ENCODE measurements at places on chromosomes 3 and 15. TPM values are rescaled to one million over a fixed set of nuclear protein-coding genes. Genes with fewer than 3 reads are reported as not detected.

Gene STAC
- total RNA-seq = 17.2 TPM

Gene LACTB
- 36.9 TPM for total RNA-seq

Gene FETUB
- total RNA-seq = not detected

Gene DCP1A
- 29.3 TPM for total RNA-seq

Gene NR2E3
- 0.26 TPM for total RNA-seq

Gene C3orf22
- not detected for total RNA-seq

Gene ZCWPW2
- 2.1 TPM for total RNA-seq

Gene GALNT15
- total RNA-seq = 9.7 TPM

Gene FBXO40
- total RNA-seq = 0.03 TPM

DNA sequence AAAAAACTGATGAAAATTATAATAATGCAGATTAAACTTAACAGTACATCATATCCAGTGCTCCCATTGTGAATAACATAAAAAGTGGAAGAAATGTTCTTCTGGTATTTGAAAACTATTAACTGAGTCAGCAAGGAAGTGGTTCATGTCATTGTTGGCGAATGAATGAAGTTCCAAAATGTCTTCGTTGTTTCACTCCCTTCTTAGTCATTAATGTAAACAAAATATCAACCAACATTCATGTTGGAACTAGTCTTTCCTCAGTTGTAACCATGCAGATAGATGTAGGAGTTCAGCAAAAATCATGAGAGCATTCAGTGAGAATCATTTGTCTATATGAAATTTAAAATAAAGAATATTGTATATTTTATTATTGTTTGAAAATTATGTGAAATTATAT, 44.1 kb upstream of the ICE2 start:
- no peak overlapping the region for H3K4me3 ChIP-seq
- H3K36me3 ChIP-seq = no peaks in the 10 kb centered on the region
- peaks cover 13% of the 10 kb centered on the region for H3K4me1 ChIP-seq
- H3K27me3 ChIP-seq = no peaks in the 10 kb centered on the region
- DNase-seq = no peak
- no peak overlapping the region for H3K27ac ChIP-seq

GRCh38 chr3:151684094-151684493, 49.6 kb upstream of the AADACL2 start:
- no peaks in the 10 kb centered on the region for H3K27me3 ChIP-seq
- no peak for DNase-seq
- no peaks in the 10 kb centered on the region for H3K36me3 ChIP-seq
- H3K27ac ChIP-seq = no peak overlapping the region

- H3K4me1 ChIP-seq = no peaks in the 10 kb centered on the region
- no peaks in the 10 kb centered on the region for H3K36me3 ChIP-seq
- H3K27me3 ChIP-seq = peaks cover 2% of the 10 kb centered on the region
Measured at GRCh38 chr15:74291101-74292071, 55.3 kb downstream of the CCDC33 start.

DNA sequence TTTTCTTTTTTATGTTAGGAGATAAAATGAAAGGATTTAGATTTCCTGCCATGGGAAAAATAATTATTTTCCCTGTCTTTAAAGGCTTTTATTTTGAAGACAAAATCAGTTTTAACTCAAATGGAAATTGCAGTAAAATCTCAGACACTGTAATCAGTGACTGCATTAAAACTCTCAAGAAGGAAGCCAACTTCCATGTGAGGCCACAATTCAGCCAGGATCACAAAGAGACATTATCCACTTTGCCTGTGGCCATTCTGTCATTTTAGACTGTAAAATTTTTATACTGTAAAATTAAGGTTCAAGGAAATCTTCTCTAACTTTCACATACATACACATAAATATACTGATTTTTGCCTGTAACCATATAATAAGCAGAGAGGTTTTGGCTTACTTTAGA, 304.0 kb downstream of the TIGIT start:
- H3K27ac ChIP-seq = no peak overlapping the region
- H3K4me1 ChIP-seq = peaks cover 2% of the 10 kb centered on the region
- no peaks in the 10 kb centered on the region for H3K36me3 ChIP-seq

DNA sequence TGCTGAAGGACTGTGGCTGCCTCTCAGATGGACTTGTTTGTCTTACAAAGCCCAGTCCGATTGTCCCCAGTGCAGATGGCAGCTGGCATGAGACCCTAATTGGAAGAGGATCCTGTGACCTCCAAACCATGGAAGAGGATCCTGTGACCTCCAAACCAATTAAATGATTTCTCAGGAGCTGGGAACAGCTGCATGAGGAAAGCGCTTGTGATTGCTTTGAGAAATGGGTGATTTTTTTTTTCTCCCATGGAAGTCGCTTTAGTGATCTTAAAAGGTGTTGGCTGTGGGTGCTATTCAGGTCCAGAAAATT, 68.4 kb upstream of the LARS2 start:
- DNase-seq = no peak
- H3K27me3 ChIP-seq = no peaks in the 10 kb centered on the region
- no peak overlapping the region for H3K4me3 ChIP-seq

- no peak for DNase-seq
- H3K4me1 ChIP-seq = no peaks in the 10 kb centered on the region
- no peak overlapping the region for H3K27ac ChIP-seq
- H3K36me3 ChIP-seq = no peaks in the 10 kb centered on the region
Measured at GRCh38 chr15:100332721-100333120, 9.1 kb downstream of the ADAMTS17 start.

DNA sequence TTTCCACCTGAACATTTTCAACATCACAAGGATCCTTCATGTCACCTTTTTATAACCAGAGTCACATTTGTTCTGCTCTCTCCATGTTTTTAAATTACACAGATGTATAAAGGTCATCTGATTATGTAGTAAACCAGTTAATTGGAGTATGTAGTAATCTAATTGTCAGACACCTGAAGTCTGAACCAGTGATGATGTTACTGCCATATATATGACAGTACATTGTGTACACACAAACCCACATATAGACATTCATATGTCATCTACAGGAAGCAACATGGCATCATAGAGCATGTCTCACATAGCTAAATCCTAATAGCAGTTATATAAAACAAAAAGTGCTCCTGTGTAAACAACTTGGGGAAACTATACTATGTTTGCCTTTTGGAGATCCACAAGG, 95.9 kb upstream of the PRR23C start:
- H3K27ac ChIP-seq = no peak overlapping the region
- no peak overlapping the region for H3K4me3 ChIP-seq
- no peaks in the 10 kb centered on the region for H3K4me1 ChIP-seq
- H3K36me3 ChIP-seq = no peaks in the 10 kb centered on the region

- no peaks in the 10 kb centered on the region for H3K4me1 ChIP-seq
- no peak for DNase-seq
- no peaks in the 10 kb centered on the region for H3K27me3 ChIP-seq
- H3K27ac ChIP-seq = peak overlapping the region; percentile 9
Measured at GRCh38 chr3:157280786-157281185, 120.8 kb upstream of the CCNL1 start.

DNA sequence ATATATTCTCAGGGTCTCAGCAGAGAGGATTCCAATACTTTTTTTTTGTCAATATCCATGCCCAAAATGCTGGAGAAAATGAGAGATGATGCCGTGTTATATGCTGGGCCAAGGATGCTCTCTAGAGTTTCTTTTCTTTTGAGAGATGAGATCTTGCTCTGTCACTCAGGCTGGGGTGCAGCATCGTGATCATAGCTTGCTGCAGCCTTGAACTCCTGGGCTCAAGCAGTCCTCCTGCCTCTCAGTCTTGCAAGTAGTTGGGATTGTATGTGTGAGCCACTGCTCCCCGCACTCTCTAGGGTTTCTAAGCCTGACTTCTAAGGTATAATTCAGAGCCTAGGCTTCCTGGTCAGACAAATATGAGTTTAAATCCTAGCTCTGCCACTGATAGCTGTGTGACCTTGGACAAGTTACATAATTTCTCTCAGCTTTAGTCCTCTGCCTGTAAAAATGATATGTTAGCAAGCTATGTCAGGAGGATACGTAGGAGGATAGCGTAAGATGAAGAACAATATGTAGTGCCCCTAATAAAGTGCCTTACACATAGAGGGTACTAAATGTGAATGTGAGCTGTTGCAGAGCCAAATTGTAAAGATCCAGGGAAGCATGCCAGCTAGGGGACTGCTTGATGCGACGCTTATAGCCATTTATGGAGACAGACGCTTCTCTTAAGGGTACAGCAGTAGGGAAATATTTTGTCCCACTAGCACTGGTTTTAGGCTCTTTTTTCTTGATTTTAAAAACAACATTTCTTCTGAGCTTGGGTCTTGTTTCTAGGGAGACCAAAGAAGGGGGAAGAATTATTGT, 7.4 kb downstream of the STARD9 start:
- H3K36me3 ChIP-seq = no peaks in the 10 kb centered on the region
- H3K4me1 ChIP-seq = peaks cover 7% of the 10 kb centered on the region
- H3K4me3 ChIP-seq = no peak overlapping the region
- peak overlapping the region; percentile 59 for H3K27ac ChIP-seq
- H3K27me3 ChIP-seq = no peaks in the 10 kb centered on the region

DNA sequence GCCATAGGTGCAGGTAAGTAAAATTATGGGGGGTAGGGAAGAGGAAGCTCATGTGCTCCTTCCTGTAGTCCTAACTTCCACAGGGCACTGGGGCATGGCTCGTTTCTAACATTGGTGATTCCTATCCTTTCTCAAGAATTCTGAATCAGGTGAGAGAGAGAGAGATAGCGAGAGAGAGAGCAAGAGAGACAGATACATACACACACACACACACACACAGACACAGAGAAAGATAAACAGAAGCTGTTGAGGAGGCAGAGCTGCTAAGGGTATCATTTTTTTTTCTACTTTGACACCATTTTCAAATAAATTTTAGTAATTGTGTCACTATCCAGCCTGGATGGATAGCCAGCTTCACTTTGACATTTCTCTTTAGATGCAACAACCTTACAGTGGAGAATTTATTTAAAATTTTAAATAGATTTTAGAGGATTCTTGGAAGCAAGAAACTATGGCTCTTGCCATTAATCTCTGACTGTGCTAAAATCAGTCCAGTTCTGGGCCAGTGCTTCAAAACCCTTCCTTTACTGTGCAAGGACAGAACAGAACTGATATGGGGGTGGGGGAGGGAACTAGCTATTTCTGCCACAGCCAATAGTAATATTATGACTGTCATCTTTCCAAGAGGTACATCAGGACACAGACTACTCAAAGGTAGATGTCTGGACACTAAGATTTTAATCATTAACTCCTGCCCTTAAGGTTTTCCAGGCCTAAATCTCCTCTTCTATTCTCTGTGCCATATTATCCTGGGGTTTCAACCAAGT, 14.6 kb upstream of the RAMAC start:
- DNase-seq = no peak
- H3K4me1 ChIP-seq = no peaks in the 10 kb centered on the region
- no peaks in the 10 kb centered on the region for H3K27me3 ChIP-seq
- no peak overlapping the region for H3K4me3 ChIP-seq
- H3K36me3 ChIP-seq = no peaks in the 10 kb centered on the region
- H3K27ac ChIP-seq = no peak overlapping the region

- no peak overlapping the region for H3K27ac ChIP-seq
- peak; percentile 21 for DNase-seq
- H3K4me3 ChIP-seq = no peak overlapping the region
- no peaks in the 10 kb centered on the region for H3K27me3 ChIP-seq
Measured at GRCh38 chr3:124557433-124558232, 172.6 kb upstream of the UMPS start.

GRCh38 chr3:105676621-105677300, 192.1 kb downstream of the CBLB start:
- H3K36me3 ChIP-seq = peaks cover 43% of the 10 kb centered on the region
- H3K4me3 ChIP-seq = no peak overlapping the region
- no peak overlapping the region for H3K27ac ChIP-seq
- no peaks in the 10 kb centered on the region for H3K4me1 ChIP-seq
- no peak for DNase-seq
- no peaks in the 10 kb centered on the region for H3K27me3 ChIP-seq

- H3K27ac ChIP-seq = no peak overlapping the region
- H3K36me3 ChIP-seq = no peaks in the 10 kb centered on the region
- no peak overlapping the region for H3K4me3 ChIP-seq
Measured at GRCh38 chr3:72692990-72693389, 155.3 kb downstream of the SHQ1 start.

GRCh38 chr3:149592758-149593240, 65.0 kb downstream of the WWTR1 start:
- H3K27me3 ChIP-seq = no peaks in the 10 kb centered on the region
- no peaks in the 10 kb centered on the region for H3K36me3 ChIP-seq
- DNase-seq = no peak
- H3K4me1 ChIP-seq = no peaks in the 10 kb centered on the region

DNA sequence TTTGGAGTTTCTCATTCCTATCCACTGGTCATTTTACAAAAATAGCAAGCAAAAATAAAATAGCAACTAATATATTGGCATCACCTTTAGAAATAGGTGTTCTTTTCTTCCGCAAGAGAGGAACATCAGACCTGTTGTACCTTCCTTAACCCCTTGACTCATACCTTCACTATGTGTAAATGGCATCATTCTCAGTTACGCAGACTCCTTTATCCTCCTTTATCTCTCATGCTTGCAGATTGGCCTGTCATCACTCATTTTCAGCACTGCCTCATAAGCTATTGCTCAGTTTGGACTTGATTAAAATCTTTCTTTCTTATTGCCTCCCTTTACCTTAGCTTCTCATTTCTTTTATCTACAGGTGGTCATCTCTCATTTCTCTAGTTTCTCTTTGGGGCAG, 21.4 kb downstream of the ARHGEF26 start:
- DNase-seq = no peak
- H3K36me3 ChIP-seq = no peaks in the 10 kb centered on the region
- H3K27ac ChIP-seq = no peak overlapping the region
- H3K4me1 ChIP-seq = no peaks in the 10 kb centered on the region
- no peaks in the 10 kb centered on the region for H3K27me3 ChIP-seq
- H3K4me3 ChIP-seq = no peak overlapping the region

DNA sequence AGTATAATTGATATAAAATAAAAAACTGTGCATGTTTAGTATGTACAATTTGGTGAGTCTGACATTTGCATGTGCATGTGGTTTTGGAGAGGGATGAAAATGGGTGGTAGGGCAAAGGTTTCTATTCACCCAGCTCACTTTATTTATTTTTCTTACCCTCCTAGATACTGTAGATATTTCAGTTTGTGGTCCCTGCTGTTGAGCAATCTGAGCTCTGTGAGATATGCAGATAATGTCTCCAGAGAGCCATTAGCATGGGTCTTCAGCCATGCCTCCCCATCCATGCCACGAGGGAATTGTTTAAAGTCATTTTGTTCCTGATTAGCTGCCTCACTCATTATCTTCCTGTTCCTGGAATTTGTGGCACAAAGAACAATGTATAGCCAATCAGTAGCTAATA, 44.4 kb upstream of the B3GALNT1 start:
- H3K27me3 ChIP-seq = no peaks in the 10 kb centered on the region
- H3K36me3 ChIP-seq = no peaks in the 10 kb centered on the region
- no peak overlapping the region for H3K4me3 ChIP-seq
- DNase-seq = no peak
- H3K27ac ChIP-seq = no peak overlapping the region

- no peak overlapping the region for H3K4me3 ChIP-seq
- no peaks in the 10 kb centered on the region for H3K27me3 ChIP-seq
- no peak overlapping the region for H3K27ac ChIP-seq
- H3K36me3 ChIP-seq = no peaks in the 10 kb centered on the region
- H3K4me1 ChIP-seq = peaks cover 11% of the 10 kb centered on the region
- DNase-seq = no peak
Measured at GRCh38 chr3:141091426-141091825, 40.3 kb downstream of the SPSB4 start.

GRCh38 chr3:155270063-155270462, 23.4 kb downstream of the STRIT1 start:
- no peak overlapping the region for H3K4me3 ChIP-seq
- no peaks in the 10 kb centered on the region for H3K27me3 ChIP-seq
- no peaks in the 10 kb centered on the region for H3K4me1 ChIP-seq
- H3K27ac ChIP-seq = no peak overlapping the region

Data from lung (tissue), 17 donors.